ENCODE measurements at places on chromosomes 1 and 21.
A peak's percentile ranks its signal among the peaks of the same experiment; 100 is the strongest.

DNA sequence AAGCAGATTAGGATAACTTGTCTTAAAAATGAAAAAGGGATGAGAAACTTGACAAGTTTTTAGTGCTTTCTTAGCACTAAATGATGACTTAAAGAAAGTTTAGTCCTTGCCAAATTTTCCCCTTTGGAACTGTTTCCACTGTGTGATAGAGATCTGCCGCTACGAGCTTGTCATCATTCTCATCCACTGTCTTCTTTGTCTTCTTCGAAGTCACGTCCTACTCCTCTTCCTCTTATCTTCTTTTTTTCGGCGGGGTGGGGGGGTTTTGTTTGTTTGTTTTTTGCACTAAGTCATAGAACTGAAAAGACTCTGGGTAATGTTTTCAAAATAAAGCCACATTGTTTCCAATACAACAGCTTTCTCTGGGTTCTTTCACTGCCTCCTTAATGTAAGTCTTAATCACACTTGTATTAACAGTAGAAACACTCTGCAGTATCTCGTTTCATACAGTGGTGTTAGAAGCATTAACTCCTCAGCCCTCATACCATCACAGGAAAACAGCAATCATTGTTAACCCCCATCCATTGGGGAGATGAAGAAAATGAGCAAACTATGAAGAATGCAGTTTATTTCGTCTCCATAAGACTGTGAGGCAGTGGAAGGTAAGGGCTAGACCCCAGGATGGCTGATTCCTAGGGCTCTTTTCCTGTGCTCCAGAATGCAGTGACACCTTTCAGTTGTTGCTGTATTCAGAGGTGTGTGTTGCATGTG lies 81.8 kb downstream of the OLFML2B start:
- DNase-seq, result no peak

- no peak for DNase-seq
These were observed 15.0 kb upstream of the ABCG1 start for GRCh38 chr21:42203936-42204335.

DNA sequence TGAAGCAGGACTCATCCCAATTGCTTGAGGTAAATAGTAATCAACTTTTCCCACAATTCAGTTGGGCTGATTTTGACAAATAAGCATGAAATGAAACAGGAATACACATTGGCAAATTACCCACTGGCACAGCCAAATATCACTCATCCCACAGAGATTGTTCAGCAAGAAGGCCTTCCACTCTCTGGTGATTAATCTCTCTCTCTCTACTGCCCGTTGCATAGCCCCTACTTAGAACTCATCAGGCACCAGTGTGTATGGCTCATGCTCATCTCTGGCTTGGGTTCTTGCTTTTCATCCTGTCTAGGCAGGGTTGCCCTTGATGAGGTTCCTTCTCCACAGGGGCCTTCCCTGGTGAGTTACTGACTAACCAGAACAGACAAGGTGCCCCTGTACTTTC lies 1.1 kb downstream of the BSDC1 start:
- no peak for DNase-seq

- DNase-seq, result no peak
These were observed 21.9 kb downstream of the PEA15 start for GRCh38 chr1:160227034-160227433.

DNA sequence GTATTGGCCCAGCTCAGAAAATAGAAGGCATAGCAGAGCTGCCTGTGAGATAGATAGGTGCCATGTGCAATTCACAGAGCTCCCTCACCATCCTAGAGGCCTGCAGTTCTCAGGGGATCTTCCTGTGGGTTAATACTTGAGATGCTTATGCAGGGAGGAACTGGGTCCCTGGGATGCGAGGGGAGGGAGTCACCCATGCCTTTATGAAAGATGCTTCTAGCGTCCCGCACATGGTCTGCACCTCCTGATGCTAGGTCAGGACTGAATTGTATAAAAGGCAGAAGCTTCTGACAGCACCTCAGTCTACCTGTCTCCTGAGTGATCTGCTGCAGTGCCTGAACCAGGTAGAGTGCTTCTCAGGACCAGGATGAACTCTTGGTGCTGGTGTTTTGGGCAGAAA lies at the start of gene LCE5A:
LCE5A (plus strand) TSS at position 301 of the 400 bp plus-strand sequence. CDS start 732 bp downstream, outside the sequence.
- DNase-seq, result no peak

- peak; percentile 15 for DNase-seq
These were observed 139.5 kb upstream of the SAMSN1 start for GRCh38 chr21:14685568-14685967.

- no peak for DNase-seq
These were observed 58.6 kb upstream of the GJB5 start for GRCh38 chr1:34696230-34696629.

GRCh38 chr1:68347415-68347814 lies 102.3 kb downstream of the RPE65 start:
- peak; percentile 63 for DNase-seq

GRCh38 chr1:183884526-183884925 lies 79.6 kb downstream of the RGL1 start:
- no peak for DNase-seq

DNA sequence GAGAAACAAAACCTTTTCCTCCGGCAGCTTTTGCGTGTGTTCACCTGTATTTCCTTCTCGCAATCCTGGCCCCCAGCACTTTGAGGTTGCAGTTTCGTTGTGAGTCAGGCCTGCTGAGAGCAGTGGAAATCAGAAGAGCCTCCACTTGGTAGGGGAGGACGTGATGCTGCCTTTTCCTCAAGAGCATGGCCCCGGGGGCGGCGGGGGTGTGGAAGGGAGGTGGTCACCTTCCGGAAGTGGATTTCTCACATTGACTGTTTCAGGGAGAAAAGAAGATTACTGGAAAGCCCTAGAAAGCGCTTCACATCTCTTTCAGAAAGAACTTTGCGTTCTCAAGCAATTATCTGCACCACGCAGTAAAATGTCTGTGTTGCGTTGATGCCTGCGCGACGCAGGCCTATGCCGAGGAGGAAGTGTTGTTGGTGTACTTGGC lies 12.2 kb upstream of the IL10 start:
- peak; percentile 75 for DNase-seq

- DNase-seq, result no peak
These were observed 219.4 kb downstream of the LRRC40 start for GRCh38 chr1:69985901-69986439.

- no peak for DNase-seq
These were observed 113.8 kb downstream of the UBR4 start for GRCh38 chr1:19096036-19096833.

- no peak for DNase-seq
These were observed 5.6 kb downstream of the CTSS start for GRCh38 chr1:150760013-150760412.

DNA sequence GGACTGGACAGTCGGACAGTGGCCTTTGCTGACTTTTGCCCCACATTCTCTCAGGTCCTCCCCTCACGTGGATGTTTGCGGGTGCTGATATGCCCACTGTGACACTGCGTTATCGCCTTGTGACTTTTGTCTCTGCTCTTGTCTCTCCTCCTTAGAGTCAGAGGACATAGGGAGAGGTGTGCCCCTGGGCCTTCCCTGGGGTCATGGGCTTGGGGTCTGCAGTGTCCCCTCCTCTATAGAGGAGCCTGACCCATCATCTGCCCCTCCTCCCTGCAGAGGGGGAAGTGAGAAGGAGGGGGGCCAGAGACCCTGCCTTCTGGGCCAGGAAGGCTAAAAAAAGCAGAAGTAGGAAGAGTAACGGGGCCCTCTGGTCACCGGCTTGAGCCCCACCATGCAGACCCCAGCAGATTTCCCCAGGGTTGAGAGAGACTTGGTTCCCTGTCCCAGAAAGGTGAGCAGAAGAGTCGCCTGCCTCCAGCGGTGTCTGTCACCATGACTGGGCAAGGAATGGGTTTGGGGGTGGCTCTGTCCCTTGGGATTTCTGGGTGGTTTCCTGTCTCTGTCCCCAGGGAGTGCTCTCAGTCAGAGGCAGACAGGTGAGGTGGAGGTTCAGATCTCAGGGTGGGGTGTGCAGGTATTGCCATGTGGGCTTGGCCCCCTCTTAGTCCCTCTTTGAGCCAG lies 13.3 kb downstream of the RPS6KA1 start:
- peak; percentile 81 for DNase-seq

GRCh38 chr1:115211071-115211745 lies 121.9 kb upstream of the TSPAN2 start:
- DNase-seq, result no peak

GRCh38 chr21:37675202-37675801 lies 241.0 kb downstream of the KCNJ6 start:
- peak; percentile 61 for DNase-seq

DNA sequence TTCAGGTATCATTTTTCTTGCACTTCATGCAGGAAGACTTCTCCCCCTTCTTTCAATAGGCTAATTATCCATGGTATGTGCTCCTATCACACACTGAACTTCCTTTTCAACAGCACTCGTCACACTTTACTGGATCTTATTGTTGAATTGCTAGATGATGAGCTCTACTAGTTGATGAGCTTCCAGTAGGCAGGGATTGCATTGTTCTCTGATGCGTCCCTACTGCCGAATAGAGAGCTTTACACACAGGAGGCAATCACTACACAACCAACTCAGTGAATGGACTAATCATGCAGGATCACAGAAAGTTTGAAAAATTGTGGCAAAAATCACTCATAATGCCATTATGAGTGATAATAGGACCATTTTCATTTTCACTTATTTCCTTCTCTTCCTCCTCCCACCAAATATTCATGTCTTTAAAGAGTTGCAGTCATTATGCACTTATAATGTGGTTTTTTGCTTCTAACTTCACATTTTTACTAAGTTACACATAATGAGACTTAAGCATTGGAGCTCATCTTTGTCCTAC lies 128.1 kb upstream of the ZNF648 start:
- no peak for DNase-seq

DNA sequence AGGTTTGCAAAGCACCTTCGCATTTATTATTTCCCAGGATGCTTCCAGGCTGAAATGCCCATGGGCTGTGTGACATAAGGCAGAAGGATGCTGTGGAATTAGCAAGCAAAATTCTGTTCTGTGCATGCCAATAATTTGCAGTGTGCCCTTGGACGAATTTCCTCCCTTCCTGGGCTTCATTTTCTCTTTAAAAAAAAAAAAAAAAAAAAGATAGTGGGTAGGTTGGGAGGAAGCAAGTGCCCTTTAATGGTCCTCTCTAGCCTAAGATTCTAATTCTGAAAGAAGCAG lies 2.5 kb upstream of the ID3 start:
- DNase-seq, result no peak

GRCh38 chr21:46185716-46186115 lies 1.5 kb upstream of the SPATC1L start:
- DNase-seq, result no peak

DNA sequence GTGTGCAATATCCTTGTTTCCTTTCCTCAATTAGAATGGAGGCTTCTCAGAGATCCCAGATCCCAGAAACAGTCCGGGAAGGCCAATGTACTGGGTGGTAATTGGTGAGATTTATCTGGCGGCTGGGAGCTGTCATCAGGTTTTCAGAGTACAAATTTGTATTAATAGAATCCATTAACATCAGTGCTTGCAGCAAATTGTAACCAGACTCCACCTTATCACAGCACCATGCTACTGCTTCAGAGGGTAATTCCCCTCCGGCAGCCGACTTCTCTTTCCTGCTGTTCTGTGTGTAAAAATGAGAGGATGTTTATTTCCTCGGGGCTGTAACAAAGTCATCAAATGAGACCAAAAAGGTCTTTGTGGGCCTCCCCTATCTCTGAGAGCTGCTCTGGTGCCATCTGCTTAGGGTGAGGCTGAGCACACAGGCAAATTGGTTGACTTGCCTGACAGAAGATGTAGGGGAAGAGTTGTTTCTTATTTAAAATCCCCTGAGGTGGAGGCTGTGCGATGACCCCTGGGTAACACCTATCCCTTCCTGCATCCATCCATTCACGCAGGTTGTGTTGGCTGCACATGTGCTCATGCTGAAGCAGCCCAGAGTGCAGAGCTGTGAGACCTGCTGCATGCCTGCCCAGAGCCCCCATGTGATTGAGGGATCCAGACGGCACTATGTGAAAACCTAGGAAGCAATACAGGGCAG lies 19.2 kb downstream of the NFASC start:
- no peak for DNase-seq

DNA sequence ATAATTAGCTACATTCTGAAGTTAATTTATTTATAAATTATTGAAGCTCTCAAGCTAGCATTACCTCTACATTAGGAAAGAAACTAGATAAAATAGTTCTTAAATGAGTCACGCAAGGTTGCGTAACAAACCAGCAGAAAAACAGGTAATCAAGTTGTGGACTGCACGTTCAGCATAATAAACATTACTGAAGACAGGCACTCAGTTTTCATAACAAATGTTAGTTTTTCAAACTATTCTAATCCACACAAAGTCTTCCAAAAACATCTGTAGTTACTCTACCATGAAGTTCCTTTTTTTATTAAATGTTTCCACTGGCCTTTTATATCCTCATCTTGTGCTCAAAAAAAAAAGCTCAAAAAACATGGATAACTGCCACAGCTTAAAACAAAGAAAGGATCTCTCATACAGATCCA lies 1.3 kb downstream of the TOR1AIP2 start:
- no peak for DNase-seq

- DNase-seq, result peak; percentile 85
These were observed 384.6 kb downstream of the RRAGC start for GRCh38 chr1:38474738-38475623.

- no peak for DNase-seq
These were observed 71.0 kb downstream of the EBNA1BP2 start for GRCh38 chr1:43101061-43101460.
